Activated T-helper 1 cell treated with anti-CD3 and anti-CD28 coated beads, Interleukin-12 subunit alpha, Interleukin-12 subunit beta, Interleukin-2, Interleukin-4 antibody, amounts not matched to agents 30 ng/mL and 10 ng/mL and 1 ng/mL, durations not matched to agents 14 hours and 24 hours and 36 hours (primary cell): ENCODE measurements at places on chromosomes 2 and 18.

DNA sequence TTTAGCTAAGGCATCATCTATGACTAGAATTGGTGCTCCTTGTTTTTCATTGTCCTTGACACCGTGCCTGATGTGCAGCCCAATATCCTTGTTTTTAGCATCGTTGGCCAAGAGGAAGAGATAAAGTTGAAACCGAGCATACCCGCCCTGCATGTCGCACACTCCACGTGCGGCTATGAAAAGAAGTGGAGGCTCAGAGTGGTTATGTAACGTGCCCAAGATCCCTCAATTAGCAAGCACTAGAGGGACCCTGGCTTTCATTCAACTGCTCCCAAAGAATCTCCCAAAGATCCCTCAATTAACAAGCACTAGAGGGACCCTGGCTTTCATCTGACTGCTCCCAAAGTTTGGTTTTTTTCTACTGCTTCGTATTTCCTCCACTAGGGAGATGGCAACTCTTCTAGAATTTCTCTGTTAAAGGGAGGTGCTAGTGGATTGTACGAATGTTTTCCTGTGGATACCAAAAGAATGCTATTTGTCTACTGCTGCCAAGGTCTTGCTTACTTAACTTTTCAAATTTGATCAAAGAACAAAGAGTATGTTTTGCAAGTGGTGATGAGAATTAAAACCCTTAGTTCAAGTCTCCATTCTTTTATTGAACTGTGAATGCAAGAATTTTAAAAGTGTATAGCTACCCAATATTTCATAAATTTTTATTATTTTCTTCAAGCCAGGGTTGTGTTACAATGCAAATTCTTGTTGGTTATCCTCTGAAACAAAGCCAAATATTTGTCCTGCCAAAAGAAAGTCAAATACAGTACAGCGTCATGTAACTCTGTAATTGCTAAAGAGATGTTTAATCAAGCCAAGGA, 92.1 kb downstream of the AOX1 start:
- no peak overlapping the region for H3K27ac ChIP-seq
- H3K36me3 ChIP-seq: no peaks in the 10 kb centered on the region
- no peak overlapping the region for H3K4me3 ChIP-seq
- peaks cover 7% of the 10 kb centered on the region for H3K27me3 ChIP-seq

DNA sequence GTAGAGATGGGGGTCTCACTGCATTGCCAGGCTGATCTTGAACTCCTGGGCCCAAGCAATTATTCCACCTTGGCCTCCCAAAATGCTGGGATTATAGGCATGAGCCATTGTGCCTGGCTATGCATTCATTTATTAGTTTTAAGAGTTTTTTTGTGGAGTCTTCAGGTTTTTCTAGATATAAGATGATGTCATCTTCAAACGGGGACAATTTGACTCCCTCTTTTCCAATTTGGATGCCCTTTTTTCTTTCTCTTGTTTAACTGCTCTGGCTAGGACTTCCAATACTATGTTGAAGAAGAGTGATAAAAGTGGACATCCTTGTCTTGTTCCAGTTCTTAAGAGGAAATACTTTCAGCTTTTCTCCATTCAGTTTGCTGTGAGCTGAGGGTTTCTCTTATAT, 113.7 kb upstream of the PARD3B start:
- H3K36me3 ChIP-seq: no peaks in the 10 kb centered on the region
- H3K4me1 ChIP-seq: no peaks in the 10 kb centered on the region
- peaks cover 8% of the 10 kb centered on the region for H3K27me3 ChIP-seq
- DNase-seq: no peak
- no peak overlapping the region for H3K27ac ChIP-seq
- no peak overlapping the region for H3K4me3 ChIP-seq

- DNase-seq: no peak
- H3K27me3 ChIP-seq: peaks cover 9% of the 10 kb centered on the region
- peaks cover 17% of the 10 kb centered on the region for H3K4me1 ChIP-seq
- peaks cover 3% of the 10 kb centered on the region for H3K36me3 ChIP-seq
- H3K27ac ChIP-seq: no peak overlapping the region
Measured at GRCh38 chr2:191321861-191322662, 76.9 kb downstream of the MYO1B start.

- no peaks in the 10 kb centered on the region for H3K36me3 ChIP-seq
- H3K4me3 ChIP-seq: no peak overlapping the region
- no peak overlapping the region for H3K27ac ChIP-seq
- peaks cover 8% of the 10 kb centered on the region for H3K27me3 ChIP-seq
- H3K4me1 ChIP-seq: no peaks in the 10 kb centered on the region
Measured at GRCh38 chr2:121260370-121261154, 24.4 kb downstream of the TFCP2L1 start.

DNA sequence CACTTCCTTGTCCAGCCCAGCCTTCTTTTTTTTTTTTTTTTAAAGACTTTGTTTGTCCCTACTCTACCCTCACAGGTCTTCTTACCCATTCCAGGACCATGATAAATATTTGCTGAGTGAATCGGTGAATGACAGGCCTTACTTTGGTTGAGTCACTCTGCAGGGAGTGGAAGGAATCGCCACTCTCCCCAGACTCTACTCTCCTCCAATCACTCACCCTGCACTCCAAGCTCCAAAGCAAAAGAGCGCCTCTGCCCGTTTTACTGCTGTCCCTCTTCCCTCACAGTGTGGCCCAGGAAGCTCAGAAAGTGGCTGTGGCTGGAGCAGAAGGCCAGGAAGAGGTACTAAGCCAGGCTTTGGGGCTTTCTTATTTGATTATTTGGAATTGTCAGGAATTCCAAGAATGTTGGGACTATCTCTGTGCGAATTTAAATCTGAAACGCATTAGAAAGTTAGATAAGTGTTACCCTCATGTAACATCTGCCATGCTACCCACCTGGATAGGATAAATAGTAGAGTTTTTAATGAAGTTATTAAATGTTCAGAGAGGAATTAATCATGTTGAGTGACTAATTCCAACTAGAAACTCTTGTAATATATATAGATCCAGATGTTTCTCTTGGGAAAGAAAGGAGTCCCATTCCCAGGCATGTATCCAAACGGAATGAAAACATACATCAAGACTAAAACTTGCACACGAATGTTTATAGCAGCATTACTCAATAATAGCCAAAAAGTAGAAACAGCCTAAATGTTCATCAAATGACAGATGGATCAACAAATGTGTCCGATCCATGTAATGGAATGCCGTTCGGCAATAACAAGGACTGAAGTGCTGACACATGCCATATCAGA, 43.0 kb upstream of the CHMP1B start:
- H3K27ac ChIP-seq: no peak overlapping the region
- H3K27me3 ChIP-seq: peaks cover 3% of the 10 kb centered on the region
- H3K36me3 ChIP-seq: no peaks in the 10 kb centered on the region
- H3K4me3 ChIP-seq: no peak overlapping the region
- DNase-seq: no peak
- no peaks in the 10 kb centered on the region for H3K4me1 ChIP-seq

DNA sequence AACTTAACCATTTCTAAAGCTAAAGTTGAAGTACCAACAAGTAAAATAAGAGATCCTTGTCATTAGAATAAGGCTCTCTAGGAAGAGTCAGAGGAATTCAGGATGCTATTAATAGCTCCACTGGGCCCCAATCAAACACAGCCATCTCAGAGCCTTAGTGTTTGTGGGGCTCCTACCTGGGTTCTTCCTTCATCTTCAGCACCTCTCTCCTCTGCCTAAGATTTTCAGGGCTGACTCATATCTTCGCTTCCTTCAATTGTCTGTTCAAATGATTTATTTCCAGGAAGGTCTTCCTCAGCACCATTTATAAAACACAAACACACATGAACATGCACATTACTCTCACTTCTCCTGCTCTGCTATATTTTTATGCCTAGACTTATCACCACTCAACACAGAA, 119.5 kb downstream of the COL6A3 start:
- H3K27me3 ChIP-seq: peaks cover 30% of the 10 kb centered on the region
- H3K4me1 ChIP-seq: peaks cover 13% of the 10 kb centered on the region
- no peak overlapping the region for H3K27ac ChIP-seq
- H3K4me3 ChIP-seq: no peak overlapping the region

- DNase-seq: no peak
- H3K36me3 ChIP-seq: no peaks in the 10 kb centered on the region
- H3K27ac ChIP-seq: no peak overlapping the region
- H3K4me1 ChIP-seq: no peaks in the 10 kb centered on the region
- no peak overlapping the region for H3K4me3 ChIP-seq
Measured at GRCh38 chr2:120619579-120619978, 116.1 kb upstream of the GLI2 start.

- no peak overlapping the region for H3K27ac ChIP-seq
- no peak for DNase-seq
- H3K36me3 ChIP-seq: no peaks in the 10 kb centered on the region
- H3K4me1 ChIP-seq: no peaks in the 10 kb centered on the region
- H3K4me3 ChIP-seq: no peak overlapping the region
Measured at GRCh38 chr2:150147889-150148683, 339.4 kb downstream of the RND3 start.

DNA sequence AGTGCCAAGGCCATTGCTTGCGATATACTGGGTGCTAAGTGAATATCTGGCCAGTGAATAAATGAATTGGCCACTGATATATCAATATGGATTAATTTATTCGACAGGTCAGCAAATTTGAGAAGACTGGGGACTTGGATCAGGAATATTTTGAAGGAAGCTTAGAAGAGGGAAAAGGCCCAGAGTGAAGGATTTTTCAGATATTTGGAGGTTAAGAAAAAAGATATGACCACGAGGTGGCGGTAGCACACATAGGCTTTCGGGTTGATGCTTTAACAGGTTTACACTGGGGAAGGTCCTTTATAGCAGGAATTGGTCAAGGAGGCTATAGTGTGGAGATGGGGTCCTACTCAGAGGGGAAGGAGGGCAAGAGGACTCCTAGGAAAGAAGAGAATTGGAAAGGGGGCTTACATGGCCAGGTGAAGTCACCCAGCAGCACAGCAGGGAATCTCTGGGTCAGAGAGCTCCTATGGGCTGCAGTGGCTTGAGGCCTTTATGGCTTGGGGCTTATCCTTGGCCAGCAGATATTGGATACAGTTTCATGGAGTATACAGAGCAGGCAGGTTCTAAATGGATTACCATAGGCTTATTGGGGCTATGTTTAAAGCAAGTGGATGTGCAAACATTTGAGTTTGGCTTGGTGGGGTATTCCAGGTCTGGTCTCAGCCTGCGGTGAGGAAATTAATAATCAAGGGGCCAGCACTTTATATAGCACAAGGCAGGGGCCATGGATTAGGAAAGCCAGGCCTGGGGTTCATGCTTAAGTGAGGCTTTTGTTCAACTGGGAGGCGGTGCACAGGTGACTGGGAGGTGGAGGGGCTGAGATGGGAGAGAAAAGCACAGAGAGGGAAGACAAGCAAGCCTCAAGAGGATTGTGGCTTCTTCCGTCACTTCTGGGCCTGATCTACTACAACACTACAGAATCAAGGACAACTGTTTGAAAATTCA, 9.7 kb downstream of the IL1RN start:
- no peak for DNase-seq
- H3K4me3 ChIP-seq: no peak overlapping the region
- H3K4me1 ChIP-seq: peaks cover 40% of the 10 kb centered on the region
- no peak overlapping the region for H3K27ac ChIP-seq
- no peaks in the 10 kb centered on the region for H3K36me3 ChIP-seq

GRCh38 chr18:29841631-29842030, 1200.9 kb downstream of the DSC3 start:
- no peak for DNase-seq
- no peak overlapping the region for H3K4me3 ChIP-seq
- no peaks in the 10 kb centered on the region for H3K27me3 ChIP-seq
- H3K4me1 ChIP-seq: no peaks in the 10 kb centered on the region
- H3K36me3 ChIP-seq: no peaks in the 10 kb centered on the region

- DNase-seq: no peak
- H3K27ac ChIP-seq: no peak overlapping the region
- H3K36me3 ChIP-seq: peaks cover 3% of the 10 kb centered on the region
Measured at GRCh38 chr2:201523506-201523905, 72.0 kb downstream of the STRADB start.

GRCh38 chr2:5026571-5027234, 665.5 kb upstream of the SOX11 start:
- no peaks in the 10 kb centered on the region for H3K27me3 ChIP-seq
- no peak overlapping the region for H3K27ac ChIP-seq
- H3K4me3 ChIP-seq: no peak overlapping the region
- H3K4me1 ChIP-seq: no peaks in the 10 kb centered on the region

DNA sequence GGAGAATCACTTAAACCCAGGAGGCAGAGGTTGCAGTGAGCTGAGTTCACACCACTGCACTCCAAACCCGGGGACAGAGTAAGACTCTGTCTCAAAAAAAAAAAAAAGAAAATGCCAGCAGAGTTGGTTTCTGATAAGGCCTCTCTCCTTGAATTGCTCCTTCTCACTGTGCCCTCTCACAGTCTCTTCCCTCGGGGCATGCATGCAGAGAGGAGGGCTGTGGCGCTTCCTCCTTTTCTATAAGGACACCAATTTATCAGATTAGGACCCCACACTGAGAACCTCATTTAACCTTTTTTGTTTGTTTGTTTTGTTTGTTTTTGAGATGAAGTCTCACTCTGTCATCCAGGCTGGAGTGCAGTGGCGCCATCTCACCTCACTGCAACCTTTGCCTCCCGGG, 110.5 kb downstream of the ZFP36L2 start:
- H3K36me3 ChIP-seq: peaks cover 16% of the 10 kb centered on the region
- DNase-seq: no peak
- H3K27ac ChIP-seq: no peak overlapping the region
- H3K4me3 ChIP-seq: no peak overlapping the region

GRCh38 chr18:4119813-4120212, 335.3 kb downstream of the DLGAP1 start:
- DNase-seq: no peak
- H3K27me3 ChIP-seq: peaks cover 3% of the 10 kb centered on the region
- H3K4me1 ChIP-seq: no peaks in the 10 kb centered on the region
- H3K4me3 ChIP-seq: no peak overlapping the region

- H3K27ac ChIP-seq: no peak overlapping the region
- peaks cover 3% of the 10 kb centered on the region for H3K36me3 ChIP-seq
- no peak overlapping the region for H3K4me3 ChIP-seq
- H3K4me1 ChIP-seq: peaks cover 56% of the 10 kb centered on the region
Measured at GRCh38 chr2:12710301-12710700, 6.4 kb upstream of the TRIB2 start.

DNA sequence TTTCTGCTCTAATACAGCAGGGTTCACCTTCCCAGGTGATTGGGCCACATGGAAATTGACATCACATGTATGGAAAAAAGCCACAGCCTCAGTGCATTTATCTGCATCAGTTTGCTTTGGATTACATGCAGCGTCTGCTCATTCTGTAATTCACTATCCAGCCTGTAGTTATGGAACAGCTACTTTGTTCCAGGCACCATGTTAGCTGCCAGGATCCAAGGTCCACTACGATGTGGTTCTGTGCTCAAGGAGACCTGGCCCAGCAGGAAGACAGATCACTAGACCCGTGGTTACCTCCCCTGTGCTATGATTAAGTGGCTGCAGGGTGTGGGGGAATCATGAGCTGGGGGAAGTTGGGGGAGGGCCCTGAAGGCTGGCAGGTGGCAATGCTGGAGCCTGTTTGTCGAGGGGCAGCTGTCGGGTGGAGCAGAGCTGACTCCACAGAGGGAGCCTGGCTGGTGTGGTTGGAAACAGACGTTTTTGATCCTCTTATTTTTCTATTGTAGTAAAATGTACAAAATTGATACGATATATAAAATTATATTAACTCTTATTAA, 58.6 kb downstream of the TSHZ1 start:
- H3K27me3 ChIP-seq: no peaks in the 10 kb centered on the region
- no peak for DNase-seq
- no peak overlapping the region for H3K4me3 ChIP-seq
